ENCODE measurements at places on chromosomes 11 and 22.

DNA sequence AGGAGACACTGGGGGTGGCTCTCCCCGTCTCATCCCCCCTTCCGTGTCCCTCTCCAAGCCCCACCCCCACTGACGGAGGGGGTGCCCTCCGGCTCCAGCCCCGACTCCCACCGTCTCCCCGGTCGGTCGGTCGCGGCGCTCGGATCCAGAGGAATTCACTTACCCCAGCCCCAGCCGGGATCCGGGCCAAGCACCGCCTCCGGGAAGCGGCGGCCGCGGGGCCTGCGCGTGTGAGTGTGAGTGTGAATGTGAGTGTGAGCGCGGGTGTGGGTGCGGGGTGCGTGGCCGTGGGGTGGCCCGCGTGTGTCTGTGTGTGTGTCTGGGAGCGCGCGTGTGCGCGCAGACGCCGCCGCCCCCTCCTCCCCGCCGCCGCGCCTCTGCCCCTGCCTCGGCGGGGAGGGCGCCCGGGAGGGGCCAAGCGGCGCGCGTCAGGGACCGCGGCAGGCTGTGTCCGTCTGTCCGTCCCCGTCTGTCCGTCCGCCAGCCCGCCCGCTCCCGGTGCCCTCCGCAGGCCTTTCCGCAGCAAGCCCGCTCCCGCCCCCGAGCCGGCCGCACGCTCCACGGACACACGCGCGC lies at the start of gene ELFN2:
Gene ELFN2 (minus strand): TSS at position 345 of the 576 bp plus-strand sequence. CDS start 51,945 bp downstream, outside the sequence.
- DNase-seq, result no peak

DNA sequence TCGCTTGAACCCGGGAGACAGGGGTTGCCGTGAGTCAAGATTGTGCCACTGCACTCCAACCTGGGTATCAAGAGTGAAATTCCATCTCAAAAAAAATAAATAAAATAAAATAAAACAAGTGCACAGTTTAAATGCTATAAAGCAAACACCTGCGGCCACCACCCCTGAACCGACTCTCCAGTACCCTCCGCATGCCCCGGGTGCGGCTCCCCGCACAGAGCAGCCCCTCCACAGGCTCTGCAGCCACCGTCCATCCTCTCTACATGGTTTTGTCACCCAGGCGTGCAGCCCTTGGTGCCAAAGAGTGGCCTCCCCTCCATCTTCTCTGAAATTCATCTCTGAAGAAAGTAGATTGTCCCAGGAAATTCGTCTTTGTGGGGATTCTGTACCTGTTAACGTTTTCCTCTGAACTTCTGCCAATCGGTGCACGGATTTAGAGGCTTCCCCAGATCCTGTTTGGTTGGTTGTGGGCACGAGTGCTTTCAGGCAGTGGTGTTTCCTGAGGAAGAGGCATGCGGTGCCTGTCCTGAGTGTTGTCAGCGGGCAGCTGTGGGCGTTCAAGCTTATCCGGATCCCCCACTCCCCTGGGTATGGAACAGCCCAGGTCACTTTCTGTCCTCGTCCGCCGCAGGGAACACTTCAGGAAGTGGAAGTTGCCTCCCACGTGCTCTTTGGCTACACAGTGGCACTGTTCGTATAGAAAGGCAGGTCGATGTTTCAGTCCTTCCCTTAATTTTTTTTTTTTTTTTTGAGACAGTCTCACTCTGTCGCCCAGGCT lies 4.1 kb downstream of the MIOX start:
- DNase-seq, result no peak

- no peak for DNase-seq
These were observed 412.4 kb upstream of the CADM1 start for GRCh38 chr11:115916608-115917007.

DNA sequence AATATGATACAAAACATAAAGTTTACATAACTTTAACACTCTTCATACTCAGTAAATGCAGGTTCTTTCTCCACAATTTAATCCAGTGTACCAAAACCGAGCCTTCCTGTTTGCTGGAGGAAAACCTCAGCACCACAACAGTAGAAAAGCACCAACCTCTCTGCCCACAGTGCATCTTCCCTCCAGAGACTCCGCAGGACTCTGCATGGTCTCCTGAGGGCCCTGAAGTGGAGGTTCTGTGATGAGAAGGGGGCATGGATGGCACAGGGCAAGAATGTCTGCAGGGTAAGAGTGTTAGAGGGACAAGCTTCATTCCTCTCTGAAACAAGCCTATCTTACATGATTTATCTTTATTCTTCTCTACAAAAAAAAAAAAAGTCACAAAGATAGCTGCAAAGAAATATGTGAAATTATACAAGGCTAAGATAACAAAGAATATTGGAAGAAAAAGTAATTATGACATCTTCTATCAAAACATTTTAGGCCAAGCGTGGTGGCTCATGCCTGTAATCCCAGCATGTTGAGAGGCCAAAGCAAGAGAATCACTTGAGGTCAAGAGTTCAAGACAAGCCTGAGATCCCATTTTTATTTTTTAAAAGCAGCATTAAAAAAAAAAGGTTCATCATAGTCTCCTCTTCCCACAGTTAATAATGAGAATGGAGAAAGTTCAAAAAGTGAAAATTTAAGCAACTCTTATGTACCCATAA lies 102.0 kb downstream of the VPREB1 start:
- DNase-seq, result no peak

DNA sequence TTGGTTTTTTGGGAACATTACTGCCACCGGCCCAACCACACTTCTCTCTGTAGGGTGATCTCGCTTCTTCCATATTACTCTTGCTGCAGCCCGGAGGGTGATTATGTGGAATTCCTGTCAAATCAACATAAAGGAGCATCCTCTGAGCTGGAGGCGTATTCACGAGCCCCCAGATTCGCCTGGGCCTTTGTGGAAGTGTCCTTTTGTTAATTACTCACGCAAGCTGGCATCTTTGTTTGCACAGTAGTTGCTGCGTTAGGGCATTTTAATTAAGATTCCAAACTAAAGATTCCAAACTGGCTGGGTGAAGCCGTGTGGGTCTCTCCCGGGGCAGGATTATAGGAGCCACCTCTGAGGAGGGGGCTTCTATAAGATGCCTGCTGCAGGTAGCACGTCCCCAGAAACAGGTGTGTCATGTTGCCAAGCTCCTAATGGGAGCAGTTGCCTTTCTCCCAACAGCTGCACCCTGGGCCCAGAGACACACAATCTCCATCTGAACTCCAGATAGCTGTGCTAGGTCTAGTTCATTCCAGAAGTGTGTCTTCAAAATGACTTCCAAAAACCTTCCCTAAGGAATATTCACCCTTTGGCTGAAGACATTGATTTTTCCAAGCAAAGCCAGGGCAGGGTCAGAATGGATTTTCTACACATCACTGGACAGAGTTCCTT lies 40.9 kb downstream of the SHISAL1 start:
- DNase-seq, result no peak

- DNase-seq, result no peak
These were observed 755.7 kb downstream of the KCNA4 start for GRCh38 chr11:29260939-29261705.

DNA sequence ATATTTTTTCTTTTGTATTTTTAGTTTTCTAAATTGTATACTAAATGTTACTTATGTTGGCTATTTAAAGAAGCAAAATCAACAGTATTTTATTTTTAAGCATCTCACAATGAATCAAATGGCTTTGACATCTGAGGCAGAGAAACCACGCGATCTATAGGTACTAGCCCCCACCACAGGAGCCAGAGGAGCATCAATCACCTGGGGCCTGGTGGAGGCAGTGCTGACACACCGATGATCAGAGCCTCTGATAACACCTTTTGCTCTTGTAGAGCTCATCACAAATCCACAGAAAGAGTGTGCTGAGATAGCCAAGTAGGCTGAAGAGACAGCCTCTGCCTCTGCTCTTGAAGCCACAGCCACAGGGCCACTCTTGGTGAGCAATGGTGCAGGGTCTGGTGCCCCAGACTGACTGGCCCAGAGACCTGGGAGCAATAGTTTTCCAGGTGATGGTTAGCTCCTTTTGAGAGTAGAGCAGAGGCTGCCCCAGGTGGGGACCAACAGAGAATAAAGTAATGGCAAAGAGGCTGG lies 25.2 kb downstream of the HIRA start:
- DNase-seq, result no peak

Data from NCI-H2081 (cell line).